ENCODE measurements at places on chromosomes 7 and 10. TPM values are rescaled to one million over a fixed set of nuclear protein-coding genes. Genes with fewer than 3 reads are reported as not detected.
A peak's percentile ranks its signal among the peaks of the same experiment; 100 is the strongest.

The PRKCQ gene
- total RNA-seq: not detected

The TMEM273 gene
- total RNA-seq: 0.59 TPM

The CLDN3 gene
- not detected for total RNA-seq

The KIAA1549 gene
- total RNA-seq: 3.3 TPM

The GDF10 gene
- under 0.01 TPM for total RNA-seq

- no peak for DNase-seq
These were observed 280.5 kb downstream of the ELFN1 start for GRCh38 chr7:1950452-1951158.

GRCh38 chr10:48973065-48973464 lies 33.4 kb upstream of the LRRC18 start:
- peak; percentile 87 for DNase-seq

- peak; percentile 71 for DNase-seq
These were observed 3.3 kb downstream of the GATA3 start for GRCh38 chr10:8057636-8058273.

DNA sequence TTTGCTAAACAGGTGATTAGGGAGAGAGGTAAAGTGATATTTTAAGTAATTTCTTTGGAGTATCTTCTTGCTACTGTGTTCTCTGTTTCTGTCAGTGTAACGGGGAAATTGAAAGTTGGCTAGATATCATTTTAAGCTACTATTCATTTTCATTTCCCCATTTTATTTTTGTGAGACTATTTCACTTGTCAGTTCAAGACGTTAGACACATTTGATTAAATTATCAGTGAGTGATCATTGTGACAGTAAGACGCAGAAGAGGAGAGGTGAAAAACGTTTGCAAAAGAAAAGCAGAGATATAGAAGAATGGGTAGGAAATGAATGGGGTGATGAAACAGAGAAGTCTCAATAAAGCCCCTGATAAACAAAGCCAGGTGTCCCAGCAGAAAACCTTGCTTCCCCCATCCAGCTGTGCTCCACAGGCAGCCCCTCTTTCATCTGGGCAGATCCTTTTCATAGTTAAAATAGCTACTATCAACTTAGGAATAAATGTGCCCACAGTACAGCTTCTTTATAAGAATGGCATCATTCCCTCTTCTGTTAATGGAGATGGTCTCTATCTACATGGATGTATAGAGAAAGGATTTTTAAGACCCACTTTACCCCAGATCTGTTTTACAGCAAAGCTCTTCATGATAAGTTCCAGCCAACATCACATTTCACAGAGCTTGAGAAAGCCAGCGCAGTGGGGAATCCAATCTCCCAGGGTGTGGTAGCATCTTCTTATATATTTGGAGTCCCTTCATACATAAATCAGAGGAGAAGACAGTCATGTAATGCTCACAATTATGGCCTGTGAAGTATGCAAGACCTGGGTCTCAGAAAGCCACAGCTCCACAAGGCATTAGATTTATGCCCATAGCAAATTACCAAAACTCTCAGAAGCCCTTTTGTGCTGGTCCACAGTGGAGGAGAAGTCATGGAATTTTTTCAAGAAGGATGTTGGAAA lies 138.1 kb upstream of the ITGB1 start:
- DNase-seq: no peak

GRCh38 chr7:20541608-20542349 lies 73.7 kb upstream of the ABCB5 start:
- no peak for DNase-seq

- DNase-seq: no peak
These were observed 123.3 kb downstream of the MICU1 start for GRCh38 chr10:72502581-72502980.

- DNase-seq: no peak
These were observed 200.3 kb downstream of the BUB3 start for GRCh38 chr10:123354521-123354920.

- DNase-seq: no peak
These were observed 4.4 kb downstream of the CUL1 start for GRCh38 chr7:148702876-148703670.

- no peak for DNase-seq
These were observed 18.2 kb downstream of the TLL2 start for GRCh38 chr10:96495544-96495943.

- DNase-seq: no peak
These were observed 95.4 kb downstream of the EXOC4 start for GRCh38 chr7:133348250-133348649.

DNA sequence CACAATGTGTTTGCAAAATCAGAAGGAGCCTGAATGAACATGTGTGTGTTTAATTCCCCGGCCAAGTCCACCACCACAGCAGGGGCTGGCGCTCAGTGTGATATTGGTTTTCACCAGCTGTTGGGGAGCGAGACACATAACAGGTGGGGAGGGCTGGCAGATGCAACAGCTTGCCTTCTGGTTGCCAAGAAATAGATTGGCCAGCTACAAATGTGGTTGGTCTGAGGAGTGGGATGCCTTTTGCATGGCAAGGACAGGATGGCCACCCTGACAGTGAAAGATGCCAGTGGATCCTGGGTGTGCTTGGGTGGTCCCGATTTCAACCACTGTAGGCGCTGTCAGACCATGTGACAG lies 292.5 kb upstream of the FZD8 start:
- no peak for DNase-seq

DNA sequence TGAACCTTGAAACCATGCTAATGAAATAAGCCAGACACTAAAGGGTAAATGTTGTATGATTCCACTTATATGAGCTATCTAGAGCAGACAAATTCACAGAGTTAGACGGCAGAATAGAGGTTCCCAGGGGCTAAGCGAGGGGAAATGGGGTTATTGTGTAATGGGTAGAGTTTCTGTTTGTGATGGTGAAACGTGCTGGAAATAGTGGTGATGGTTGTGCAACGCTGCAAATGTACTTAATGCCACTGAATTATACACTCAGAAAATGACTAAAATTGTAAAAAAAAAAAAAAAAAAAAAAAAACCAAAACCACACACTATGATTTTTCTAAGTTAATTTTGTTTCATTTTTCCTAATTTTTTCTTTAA lies 30.0 kb downstream of the SFXN4 start:
- no peak for DNase-seq

Measured in osteoblast (primary cell).